ENCODE measurements at places on chromosomes 6 and 20. TPM values are rescaled to one million over a fixed set of nuclear protein-coding genes. Genes with fewer than 3 reads are reported as not detected.

CDH22 gene
- total RNA-seq, result not detected

FERMT1 gene
- 0.12 TPM for total RNA-seq

EDN3 gene
- not detected for total RNA-seq

VSTM2L gene
- total RNA-seq, result not detected

MED20 gene
- total RNA-seq, result 24.0 TPM

GRCh38 chr6:14147891-14148290, 30.3 kb downstream of the CD83 start:
- DNase-seq, result no peak

GRCh38 chr6:105793130-105793529, 293.0 kb upstream of the PRDM1 start:
- peak; percentile 30 for DNase-seq

DNA sequence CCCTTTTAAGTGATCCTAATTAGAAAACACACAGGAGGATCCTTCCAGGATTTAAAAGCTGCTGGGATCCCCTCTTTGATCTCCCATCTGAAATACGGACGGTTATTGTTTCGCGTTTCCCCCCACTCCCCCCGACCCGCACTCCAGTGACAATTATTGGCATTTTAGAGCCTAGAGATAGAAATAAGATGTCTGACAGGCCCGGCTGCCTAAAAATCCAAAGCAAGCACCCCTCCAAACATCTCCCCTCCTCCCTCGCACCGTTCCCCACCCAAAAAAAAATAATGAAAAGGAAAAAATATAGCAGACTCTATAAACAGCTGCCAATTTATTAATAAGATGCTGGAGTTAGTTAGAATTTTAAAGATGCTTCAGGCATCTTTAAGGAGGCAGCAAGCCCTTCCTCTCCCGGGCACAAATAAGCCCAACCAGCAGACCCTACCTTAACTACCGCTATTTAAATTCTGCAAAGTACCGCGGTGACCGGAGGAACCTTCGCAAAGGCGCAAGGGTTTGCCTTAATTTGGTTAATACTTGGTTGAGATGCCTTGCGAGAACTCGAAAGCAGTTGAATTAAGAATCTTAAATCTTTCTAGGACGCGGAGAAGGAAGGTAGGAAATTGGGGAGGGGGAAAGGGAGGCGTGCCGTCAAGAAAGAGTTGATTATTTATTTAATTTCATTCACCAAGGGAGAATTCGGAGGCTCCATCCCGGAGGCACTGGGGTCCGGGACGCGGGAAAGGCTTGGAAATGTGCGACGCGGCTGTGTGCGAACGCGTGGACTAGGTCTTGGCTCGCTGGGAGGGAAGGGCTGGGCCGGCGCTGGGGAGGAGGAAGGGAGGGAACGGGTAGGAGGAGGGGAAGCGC, 1.5 kb upstream of the ISM1 start:
- no peak for DNase-seq

- no peak for DNase-seq
Observed at GRCh38 chr20:56829788-56830385, 200.8 kb downstream of the TFAP2C start.

- no peak for DNase-seq
Observed at GRCh38 chr20:43961541-43962471, 47.2 kb downstream of the TOX2 start.

- DNase-seq, result no peak
Observed at GRCh38 chr6:30102414-30102969, 10.4 kb downstream of the TRIM31 start.

- DNase-seq, result no peak
Observed at GRCh38 chr20:19725814-19726525, 32.1 kb upstream of the RIN2 start.

DNA sequence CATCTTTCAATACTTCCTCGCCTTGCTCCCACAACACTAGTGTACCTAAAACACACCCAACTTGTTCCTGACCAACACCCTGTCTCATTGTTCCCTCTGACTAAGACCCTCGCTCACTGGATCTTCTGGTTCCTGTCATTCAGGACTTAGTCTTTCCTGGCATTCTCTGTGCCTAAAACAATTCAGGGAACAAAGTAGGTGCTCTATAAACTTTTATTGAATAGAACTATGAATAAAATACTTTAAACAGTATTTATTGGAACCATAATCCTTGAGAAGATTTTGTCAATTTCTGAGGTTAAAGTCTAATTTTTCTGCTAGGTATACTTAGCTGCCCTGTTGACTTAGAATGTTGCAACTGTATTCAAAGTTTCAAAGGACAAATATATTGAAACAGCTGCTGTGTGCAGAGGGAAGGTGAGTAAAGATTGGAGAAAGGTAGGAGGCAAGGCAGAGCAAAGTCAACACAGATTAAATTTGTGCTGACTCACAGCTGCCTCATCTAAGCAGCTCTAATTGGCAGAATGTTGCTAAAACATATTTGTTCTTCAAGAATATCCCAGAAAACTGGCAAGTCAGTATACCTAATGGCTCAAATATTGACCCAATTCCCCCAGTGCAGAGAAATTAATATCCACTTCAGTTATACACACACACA, 37.6 kb downstream of the GSTA2 start:
- no peak for DNase-seq

- no peak for DNase-seq
Observed at GRCh38 chr20:13554076-13554475, 84.7 kb downstream of the TASP1 start.

- DNase-seq, result no peak
Observed at GRCh38 chr6:168367285-168367751, 47.7 kb upstream of the DACT2 start.

DNA sequence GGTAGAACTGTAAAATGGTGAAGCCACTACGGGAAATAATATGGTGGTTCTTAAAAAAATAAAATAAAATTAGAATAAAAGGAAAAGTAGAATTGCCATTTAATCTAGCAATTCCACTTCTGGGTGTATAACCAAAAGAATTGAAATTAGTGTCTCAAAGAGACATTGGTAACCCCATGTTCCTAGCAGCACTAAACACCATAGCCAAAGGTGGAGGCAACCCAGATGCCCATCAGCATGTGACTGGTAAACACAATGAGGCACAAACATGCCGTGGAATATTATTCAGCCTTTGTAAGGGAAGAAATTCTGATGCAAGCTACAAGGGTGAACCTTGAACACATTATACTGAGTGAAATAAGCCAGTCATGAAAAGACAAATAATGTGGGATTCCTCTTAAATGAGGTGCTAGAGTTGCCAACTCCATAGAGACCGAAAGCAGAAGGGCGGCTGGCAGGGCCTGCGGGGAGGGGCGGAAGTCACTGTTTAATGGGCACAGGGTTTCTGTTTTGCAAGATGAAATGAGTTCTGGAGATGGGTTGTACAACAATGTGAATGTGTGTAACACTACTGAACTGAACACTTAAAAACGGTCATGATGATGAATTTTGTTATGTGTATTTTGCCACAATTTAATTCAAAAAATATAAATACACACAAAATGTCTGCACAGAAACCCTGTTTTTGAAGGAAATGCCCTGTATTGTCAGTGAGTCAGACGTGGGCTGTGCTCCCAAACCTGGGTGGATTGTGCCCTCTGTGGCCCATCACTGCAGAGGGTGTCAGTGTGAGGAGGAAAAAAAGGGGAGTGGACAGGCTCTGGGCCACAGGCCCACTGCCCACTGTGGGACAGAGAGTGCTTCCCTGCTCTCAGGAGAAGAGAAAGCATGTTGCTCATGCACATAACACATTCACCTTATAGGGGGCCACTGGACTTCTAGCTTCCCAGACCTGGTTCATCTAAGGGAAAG, 49.6 kb upstream of the CD93 start:
- DNase-seq, result no peak

DNA sequence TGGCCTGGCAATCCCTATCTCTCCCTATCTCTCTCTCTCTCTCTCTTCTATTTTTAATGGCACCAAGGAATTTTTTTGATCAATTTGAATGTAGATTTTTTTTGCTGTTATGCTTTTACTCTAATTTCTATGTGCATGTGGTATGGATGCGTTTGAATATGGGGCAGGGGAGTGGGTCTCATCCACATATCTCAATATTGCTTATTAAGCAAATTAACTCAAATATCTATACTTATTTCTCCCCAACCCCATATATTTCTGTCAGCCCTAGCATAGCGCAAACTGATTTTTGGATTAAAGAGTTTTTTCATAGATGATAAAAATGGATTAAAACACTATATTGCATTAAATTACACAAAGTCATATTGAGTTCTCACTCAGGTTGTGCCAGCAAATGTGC, 210.2 kb downstream of the KHDRBS2 start:
- DNase-seq, result no peak

- peak; percentile 5 for DNase-seq
Observed at GRCh38 chr6:145731447-145731846, 3.9 kb downstream of the EPM2A start.

GRCh38 chr6:146017672-146018071, 11.2 kb upstream of the GRM1 start:
- no peak for DNase-seq

GRCh38 chr6:75170691-75171560, 34.9 kb downstream of the COL12A1 start:
- no peak for DNase-seq

DNA sequence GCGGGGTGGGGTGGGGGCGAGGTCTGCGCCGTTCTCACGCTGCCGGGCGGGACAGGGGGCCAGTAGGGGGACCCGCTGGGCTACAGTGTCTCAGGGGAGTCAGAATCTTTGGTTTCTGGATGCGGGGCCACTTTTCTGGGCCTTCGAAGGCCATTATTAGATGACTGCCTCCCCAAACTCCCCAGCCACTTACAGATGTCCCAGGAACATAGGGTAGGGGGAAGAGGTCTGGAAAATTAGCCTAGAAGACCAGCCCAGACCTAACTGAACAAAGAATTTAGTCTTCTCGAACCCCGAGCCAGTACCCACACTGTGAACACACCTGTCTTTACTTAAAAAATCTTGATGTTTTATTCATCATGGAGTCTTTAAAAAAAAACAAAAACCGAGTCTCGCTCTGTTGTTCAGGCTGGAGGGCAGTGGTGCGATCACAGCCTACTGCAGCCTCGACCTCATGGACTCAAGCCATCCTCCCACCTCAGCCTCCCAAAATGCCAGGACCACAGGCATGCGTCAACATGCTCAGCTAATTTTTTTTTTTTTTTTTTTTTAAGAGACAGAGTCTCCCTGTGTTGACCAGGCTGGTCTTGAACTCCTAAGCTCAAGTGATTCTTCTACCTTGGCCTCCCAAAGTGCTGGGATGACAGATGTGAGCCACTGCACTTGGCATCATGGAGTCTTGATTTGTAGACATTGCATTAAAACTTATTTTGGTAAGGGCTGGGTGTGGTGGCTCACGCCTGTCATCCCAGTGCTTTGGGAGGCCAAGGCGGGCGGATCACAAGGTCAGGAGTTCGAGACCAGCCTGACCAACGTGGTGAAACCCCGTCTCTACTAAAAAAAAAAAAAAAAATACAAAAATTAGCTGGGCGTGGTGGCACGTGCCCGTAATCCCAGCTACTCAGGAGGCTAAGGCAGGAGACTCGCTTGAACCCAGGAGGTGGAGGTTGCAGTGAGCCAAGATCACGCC, 3.3 kb upstream of the SLC29A1 start:
- DNase-seq, result no peak

GRCh38 chr6:16623731-16624130, 137.5 kb downstream of the ATXN1 start:
- DNase-seq, result no peak

GRCh38 chr6:138346302-138347195, 31.2 kb upstream of the SMIM28 start:
- DNase-seq, result no peak

DNA sequence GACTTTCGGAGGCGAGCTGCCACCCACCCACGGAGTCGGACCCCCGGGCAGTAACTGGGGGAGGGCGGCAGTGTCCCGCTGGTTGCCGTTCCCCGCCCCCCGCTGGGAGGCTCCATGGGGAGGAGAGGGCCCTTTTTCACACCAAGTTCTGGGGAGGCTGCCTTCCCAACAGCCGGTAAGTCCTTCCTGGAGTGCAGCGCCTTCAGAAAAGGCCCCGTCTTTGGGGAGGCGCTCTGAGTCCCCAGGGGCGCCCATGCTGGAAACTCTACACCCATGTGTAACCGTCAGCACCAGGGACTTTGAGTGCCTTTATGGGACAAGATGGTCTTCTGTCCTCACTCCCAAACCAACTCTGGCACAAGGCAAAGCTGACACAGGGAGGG, 430 bp upstream of the SOX18 start:
- DNase-seq, result no peak

All from activated naive CD4-positive, alpha-beta T cell treated with anti-CD3 and anti-CD28 coated beads for 36 hours (primary cell).